ENCODE measurements at places on chromosomes 4 and X.

GRCh38 chr4:6445403-6446129, 26.8 kb downstream of the PPP2R2C start:
- no peaks in the 10 kb centered on the region for H3K4me1 ChIP-seq
- no peaks in the 10 kb centered on the region for H3K27me3 ChIP-seq
- no peak for DNase-seq
- no peak overlapping the region for H3K27ac ChIP-seq
- no peak overlapping the region for H3K4me3 ChIP-seq

- no peaks in the 10 kb centered on the region for H3K36me3 ChIP-seq
- no peak overlapping the region for H3K4me3 ChIP-seq
- DNase-seq, result no peak
- H3K4me1 ChIP-seq, result no peaks in the 10 kb centered on the region
- peaks cover 8% of the 10 kb centered on the region for H3K27me3 ChIP-seq
These were observed 27.9 kb upstream of the NDNF start for GRCh38 chr4:121100093-121100775.

DNA sequence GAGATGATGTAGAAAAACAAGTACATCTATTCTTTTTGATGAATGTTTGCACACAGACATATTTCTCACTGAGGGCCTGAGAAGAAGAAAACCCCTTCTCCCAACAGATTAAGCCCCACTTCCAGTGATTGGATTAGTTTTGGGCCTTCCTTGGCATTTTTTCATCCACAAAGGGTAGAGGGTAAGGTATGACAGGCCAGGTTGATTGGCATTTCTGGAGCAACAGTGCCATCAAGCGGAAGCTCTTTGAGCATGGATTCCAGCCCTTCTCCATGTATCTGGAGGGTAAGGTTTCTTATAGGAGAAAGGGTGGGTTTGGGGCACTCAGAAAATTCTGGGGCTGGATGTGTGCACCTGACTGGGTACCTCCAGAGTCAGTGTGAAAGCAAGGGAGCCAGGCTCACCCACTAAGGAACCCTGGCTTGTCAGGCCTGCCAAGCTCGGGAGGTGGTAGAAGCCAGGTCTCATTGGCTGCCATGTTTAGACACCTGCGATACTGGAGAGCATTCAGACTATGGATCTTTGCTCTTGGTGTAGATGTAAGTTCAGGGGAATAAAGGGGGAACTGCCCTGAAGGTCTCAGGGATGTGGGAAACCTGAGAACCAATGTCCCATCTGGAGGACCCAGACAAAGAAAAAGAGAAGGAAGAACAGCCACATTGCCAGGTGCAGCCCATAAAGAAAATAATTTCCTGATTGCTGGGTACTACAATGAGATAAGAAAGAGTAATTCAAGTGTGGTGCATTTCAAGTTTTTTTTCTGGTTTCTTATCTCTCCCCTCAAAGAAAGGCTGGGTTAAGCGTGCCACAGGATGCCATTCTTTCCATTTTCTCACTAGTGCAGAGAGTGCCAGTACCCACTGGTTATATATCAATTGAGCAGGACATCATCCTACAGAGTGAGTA, 222.3 kb upstream of the AGTR2 start:
- H3K27ac ChIP-seq, result no peak overlapping the region
- H3K27me3 ChIP-seq, result no peaks in the 10 kb centered on the region
- no peak overlapping the region for H3K4me3 ChIP-seq
- no peaks in the 10 kb centered on the region for H3K4me1 ChIP-seq

GRCh38 chr4:129823105-129823504, 727.2 kb downstream of the C4orf33 start:
- H3K36me3 ChIP-seq, result no peaks in the 10 kb centered on the region
- H3K27me3 ChIP-seq, result no peaks in the 10 kb centered on the region
- H3K27ac ChIP-seq, result no peak overlapping the region
- DNase-seq, result no peak
- no peak overlapping the region for H3K4me3 ChIP-seq

DNA sequence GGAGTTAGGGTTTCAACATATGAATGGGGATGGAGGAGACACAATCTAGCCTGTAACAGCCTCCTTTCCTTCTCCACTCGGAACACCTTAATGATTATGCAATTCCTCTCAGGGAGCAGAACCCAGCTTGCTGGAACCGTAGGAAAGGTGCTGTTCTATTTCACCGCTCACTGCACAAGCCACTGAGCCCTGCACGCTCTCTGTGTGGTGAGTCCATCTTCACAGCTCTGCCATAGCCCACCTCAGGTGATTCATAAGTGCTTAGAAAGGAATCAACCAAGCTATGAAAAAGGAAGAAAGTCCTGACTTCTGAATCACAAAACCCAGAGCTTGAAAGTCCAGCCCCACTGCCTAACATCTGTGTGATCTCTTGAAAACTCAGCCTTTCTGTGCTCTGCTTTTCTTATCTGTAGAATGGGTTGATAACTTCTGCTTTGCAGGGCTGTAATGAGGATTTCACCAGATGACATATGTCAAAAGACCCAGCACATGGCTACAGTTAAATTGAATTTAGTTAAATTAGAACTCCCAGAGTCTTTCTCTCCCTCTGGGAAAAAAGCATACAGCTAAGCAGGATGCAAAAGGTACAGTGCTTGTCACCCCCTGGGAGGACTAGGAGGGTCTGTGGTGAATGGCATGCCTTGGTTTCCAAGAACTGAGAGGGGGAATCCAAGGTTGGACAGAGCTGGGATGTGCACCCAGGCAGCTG, 91.6 kb downstream of the WFS1 start:
- H3K4me3 ChIP-seq, result no peak overlapping the region
- H3K4me1 ChIP-seq, result no peaks in the 10 kb centered on the region
- H3K36me3 ChIP-seq, result no peaks in the 10 kb centered on the region
- H3K27ac ChIP-seq, result no peak overlapping the region
- no peaks in the 10 kb centered on the region for H3K27me3 ChIP-seq

DNA sequence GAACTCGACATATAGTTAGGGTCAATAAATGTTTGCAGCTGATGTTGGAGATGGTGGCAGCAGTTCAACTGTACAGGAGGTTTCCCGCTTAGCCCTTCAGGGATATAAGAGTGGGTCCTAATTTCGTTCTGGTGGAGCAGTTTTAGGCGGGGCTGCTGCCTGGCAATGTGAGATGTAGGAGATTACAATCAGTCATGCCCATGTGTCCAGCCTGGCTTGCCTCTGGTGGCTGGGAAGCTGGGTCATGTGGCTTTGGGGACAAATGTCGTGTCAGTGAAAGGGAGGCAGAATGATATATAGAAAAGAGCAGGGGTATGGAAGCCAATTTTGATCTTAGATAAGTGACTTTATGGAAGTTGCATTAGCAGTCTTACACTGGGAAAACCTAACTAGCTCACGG, 129.4 kb downstream of the CLCN4 start:
- H3K4me1 ChIP-seq, result no peaks in the 10 kb centered on the region
- H3K27me3 ChIP-seq, result no peaks in the 10 kb centered on the region
- H3K36me3 ChIP-seq, result no peaks in the 10 kb centered on the region
- DNase-seq, result no peak
- H3K4me3 ChIP-seq, result no peak overlapping the region
- no peak overlapping the region for H3K27ac ChIP-seq

DNA sequence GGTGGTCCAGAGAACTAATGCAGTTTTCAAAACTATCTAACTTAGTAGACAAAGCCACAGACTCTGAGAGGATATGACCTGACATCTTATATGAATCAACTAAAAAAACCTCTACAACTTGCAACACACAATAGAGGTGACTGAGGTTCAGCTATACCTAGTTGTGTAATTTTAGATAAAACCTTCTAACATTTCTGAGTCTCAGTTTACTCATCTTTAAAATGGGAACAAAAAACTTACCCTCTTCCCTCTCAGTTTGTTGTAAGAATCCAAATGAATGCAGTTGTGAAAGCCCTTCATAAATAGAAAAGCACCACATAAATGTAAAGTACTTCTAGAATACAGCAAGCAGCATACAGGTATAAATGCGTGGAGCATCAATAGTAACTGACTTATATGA, 5.9 kb downstream of the SH3D19 start:
- H3K36me3 ChIP-seq, result no peaks in the 10 kb centered on the region
- no peak overlapping the region for H3K4me3 ChIP-seq
- no peaks in the 10 kb centered on the region for H3K4me1 ChIP-seq

- H3K4me3 ChIP-seq, result no peak overlapping the region
- DNase-seq, result no peak
- H3K36me3 ChIP-seq, result peaks cover 3% of the 10 kb centered on the region
- H3K4me1 ChIP-seq, result peaks cover 12% of the 10 kb centered on the region
- no peaks in the 10 kb centered on the region for H3K27me3 ChIP-seq
- no peak overlapping the region for H3K27ac ChIP-seq
These were observed 3.4 kb downstream of the ABHD18 start for GRCh38 chr4:127968586-127968985.

DNA sequence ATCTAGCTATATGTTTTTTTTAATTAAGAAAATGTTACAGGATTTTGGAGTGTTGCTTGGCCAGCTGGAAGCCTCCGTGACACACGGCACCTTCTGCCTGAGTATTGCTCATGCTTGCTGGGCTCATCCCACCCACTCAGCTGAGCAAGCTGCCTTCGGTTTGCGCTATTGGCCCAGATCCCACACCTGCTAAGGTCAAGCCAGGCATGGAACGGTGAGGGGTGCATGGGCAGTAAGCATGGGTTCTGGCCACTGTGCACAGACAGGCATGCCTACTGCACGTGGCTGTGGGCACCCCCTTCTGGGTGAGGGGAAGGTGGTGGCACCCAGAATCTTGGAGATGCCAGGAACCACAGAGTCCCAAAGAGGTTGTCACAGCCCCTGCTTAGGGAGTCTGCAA, 1178.4 kb upstream of the PCDH7 start:
- H3K36me3 ChIP-seq, result no peaks in the 10 kb centered on the region
- no peaks in the 10 kb centered on the region for H3K4me1 ChIP-seq
- H3K4me3 ChIP-seq, result no peak overlapping the region
- no peak for DNase-seq
- H3K27me3 ChIP-seq, result no peaks in the 10 kb centered on the region

DNA sequence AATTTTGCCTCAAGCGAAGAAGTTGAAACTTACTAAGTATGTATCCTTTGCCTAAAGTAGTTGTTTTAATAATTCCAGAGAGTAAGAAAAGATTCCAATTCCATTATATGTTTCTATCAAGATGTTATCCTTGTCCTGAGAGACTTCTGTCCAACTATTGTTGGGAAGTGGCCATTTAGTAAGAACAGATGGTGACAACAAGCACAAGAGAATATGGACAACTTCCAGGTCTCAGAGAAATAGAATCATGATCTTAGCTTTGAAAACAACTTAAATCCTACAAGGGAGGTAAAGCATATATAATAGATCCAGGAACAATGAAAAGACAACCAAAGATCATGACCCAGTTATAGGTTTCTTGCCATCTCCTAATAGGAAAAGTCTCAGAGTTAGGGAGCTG, 486.6 kb upstream of the PCDH10 start:
- H3K27me3 ChIP-seq, result no peaks in the 10 kb centered on the region
- no peak overlapping the region for H3K4me3 ChIP-seq
- no peaks in the 10 kb centered on the region for H3K36me3 ChIP-seq
- no peak overlapping the region for H3K27ac ChIP-seq
- DNase-seq, result no peak

DNA sequence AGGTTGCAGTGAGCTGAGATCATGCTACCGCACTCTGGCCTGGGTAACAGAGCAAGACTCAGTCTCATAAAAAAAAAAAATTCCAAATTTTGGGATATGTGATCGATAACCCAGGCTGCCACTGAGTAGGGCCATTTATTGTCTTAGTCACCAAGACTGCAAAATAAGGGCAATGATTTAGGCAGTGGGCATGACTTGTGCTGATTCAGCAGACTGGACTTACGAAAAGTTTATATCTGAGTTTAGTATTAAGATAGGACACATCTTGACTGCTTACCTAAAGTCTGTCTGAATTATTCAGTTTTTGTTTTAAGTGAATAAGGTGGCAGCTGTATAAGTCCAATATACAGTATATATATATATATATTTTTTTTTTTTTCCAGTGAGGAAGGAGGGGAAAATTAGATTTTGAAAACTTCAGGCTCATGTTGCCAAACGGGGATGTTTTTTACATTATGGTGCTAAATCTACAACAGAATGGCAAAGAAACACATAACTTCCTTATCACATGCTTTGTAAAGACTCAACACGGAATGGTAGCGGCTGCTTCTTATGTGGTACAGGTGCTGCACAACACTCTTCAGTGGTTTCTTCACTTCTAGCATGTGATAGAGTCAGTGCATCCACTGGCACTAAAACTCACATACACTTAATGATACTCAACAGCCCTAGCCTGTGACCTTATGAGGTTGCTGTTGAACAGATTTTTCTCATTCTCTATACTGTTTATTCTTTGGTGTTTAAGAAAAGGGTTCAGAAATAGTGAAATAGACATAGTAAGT, 6.5 kb downstream of the TEX13D start:
- H3K27me3 ChIP-seq, result no peaks in the 10 kb centered on the region
- no peaks in the 10 kb centered on the region for H3K36me3 ChIP-seq
- H3K4me3 ChIP-seq, result no peak overlapping the region
- no peak for DNase-seq
- no peaks in the 10 kb centered on the region for H3K4me1 ChIP-seq
- H3K27ac ChIP-seq, result no peak overlapping the region

DNA sequence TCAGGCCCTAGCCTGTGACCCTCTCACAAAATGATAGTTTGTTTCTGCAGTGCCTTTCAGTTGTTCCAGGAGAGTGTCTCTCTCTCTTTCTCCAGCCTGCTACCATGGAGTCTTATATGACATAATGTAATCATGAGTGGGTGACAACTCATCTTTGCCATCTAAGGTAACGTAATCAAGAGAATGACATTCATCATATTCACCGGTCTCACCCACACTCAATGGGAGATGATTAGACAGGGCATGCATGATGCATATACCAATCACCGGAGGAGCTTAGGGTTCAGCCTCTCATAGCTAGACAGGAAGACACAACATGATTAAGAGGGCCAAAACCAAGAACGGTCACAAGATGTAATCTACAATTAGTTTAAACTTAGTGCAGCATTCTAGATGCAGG, 97.1 kb upstream of the FAM9B start:
- DNase-seq, result no peak
- no peak overlapping the region for H3K4me3 ChIP-seq
- H3K36me3 ChIP-seq, result no peaks in the 10 kb centered on the region
- H3K27ac ChIP-seq, result no peak overlapping the region
- no peaks in the 10 kb centered on the region for H3K27me3 ChIP-seq

GRCh38 chr4:3657902-3658529, 108.2 kb upstream of the ADRA2C start:
- H3K36me3 ChIP-seq, result no peaks in the 10 kb centered on the region
- H3K4me3 ChIP-seq, result no peak overlapping the region
- no peak for DNase-seq
- H3K27me3 ChIP-seq, result no peaks in the 10 kb centered on the region
- no peak overlapping the region for H3K27ac ChIP-seq

DNA sequence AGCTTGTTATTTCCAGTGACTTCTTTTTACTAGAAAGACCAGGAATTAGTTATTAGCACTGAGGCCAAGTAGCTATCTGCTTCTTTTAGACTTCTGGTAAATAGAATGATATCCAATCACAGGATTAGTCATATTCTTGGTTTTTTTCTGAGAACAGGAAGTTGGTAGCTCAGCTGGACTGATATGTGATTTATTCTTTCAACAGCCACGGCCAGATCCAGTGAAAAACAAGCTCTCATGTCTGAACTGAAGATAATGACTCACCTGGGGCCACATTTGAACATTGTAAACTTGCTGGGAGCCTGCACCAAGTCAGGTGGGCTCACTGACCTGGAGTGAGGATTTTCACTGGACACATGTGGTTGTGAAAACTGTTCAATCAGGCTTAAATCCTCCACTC, 48.6 kb downstream of the PDGFRA start:
- no peaks in the 10 kb centered on the region for H3K27me3 ChIP-seq
- H3K36me3 ChIP-seq, result no peaks in the 10 kb centered on the region
- H3K4me1 ChIP-seq, result no peaks in the 10 kb centered on the region
- no peak for DNase-seq
- no peak overlapping the region for H3K4me3 ChIP-seq
